ENCODE measurements at places on chromosomes 2 and 18.

GRCh38 chr2:3929374-3929773 lies 226.0 kb downstream of the DCDC2C start:
- DNase-seq, result no peak

DNA sequence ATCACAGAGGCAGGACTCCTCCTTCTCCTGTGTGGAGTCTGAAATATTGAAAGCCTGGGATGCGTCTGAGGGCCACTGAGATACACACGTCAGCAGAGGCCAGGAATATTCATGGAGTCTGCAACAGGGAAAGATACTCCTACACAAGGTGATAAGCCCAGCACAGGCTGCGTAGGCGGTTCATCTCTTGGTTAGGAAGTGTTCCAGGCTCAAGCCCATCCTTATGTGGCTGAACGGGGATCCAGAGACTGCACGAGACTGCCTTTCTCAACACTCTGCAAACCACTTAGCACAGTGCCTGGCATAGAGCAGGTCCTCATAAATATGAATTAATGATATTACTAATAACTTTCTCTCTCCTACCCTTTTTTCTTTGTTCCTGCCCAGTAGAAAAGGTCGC lies 29.2 kb upstream of the AGPS start:
- no peak for DNase-seq

- no peak for DNase-seq
These were observed 137.6 kb downstream of the TNS1 start for GRCh38 chr2:217864963-217865772.

DNA sequence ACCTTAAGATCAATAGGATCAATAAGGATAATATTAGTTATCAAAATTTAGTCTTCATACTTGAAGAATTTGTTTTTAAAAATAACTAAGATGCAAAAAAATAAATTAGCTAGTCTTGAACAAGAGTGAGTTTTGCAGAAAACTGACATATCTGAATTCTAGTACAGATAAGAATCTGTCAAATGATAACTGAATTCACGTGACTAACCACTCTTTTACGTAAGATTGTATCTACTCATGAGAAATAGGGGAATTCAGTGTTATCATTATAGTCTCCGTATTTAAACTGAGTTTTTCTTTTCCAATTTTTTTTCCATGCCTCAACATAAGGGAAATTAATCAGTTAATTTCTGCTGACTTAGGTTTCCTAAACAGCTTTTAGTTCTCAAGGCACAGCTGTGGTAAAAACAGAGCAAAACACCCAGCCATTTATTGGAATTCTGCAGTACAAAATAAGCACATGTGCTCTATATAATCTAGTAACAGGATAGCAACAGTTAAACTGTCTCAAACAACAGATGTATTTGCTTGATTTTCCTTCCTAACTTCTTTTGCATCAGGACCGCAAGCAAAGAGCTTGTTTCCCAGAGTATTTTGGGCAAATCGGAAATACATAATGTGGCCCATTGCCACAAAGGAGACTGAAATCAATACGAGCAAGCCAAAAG lies 19.1 kb downstream of the SLC40A1 start:
- DNase-seq, result no peak

DNA sequence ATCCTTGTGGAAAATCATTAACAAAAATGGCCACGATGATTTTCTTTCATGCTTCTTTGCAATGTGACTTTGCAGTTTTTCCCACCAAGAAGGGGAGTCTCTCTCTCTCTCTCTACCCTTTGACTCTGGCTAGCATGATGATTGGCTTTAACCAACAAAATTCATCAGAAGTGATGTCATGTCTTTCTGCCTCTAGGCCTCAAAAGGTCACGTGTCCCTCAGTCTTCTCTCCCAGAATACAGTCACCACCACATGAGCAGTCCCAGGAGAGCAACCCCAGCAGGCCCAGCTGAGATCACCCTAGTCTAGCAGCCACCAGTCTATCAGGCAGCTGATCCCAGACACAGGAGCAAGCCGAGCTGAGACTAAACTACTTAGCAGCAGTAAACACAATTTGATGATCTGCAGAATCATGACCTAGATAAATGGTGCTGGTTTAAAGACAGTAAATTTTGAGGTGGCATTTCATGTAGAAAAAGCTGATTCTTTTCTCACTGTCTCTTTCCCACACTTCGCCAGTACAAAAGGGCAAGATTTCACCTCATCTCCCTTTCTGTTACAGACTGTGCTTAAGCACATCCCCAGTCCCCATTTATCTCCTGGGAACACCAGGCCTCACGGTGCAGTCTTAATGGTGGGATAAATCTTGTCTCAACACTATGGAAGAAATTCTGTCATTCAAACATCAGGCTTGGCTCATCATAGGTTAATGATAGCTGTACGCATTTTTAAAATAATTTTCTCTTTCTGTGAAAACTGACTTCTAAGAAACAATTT lies 132.7 kb downstream of the SCG2 start:
- peak; percentile 64 for DNase-seq

- no peak for DNase-seq
These were observed 133.0 kb downstream of the TPGS2 start for GRCh38 chr18:36695806-36696205.

Measured in fibroblast of upper back skin (primary cell).